NCI-H69 (cell line): ENCODE measurements at places on chromosomes 16 and 17.

DNA sequence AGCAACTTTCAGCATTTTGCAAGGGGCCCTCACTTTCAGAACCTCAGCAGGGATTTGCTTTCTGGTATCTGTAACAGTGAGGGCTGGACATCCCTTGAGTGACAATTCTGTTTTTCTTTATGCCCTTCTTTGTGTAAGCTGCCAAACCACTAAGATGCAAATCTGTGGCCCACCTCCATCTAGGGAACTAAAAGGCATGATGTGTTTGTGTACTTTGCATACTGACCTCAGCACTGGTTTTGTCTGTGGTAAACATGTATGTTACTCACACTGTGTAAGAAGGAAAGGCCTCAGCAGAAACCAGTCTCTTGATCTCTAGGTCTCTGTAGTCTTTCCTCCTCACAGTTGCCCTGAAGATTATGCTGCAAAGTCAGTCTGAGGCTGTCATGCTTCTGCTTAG is 396.6 kb upstream of the DYNLRB2 start:
- no peak for DNase-seq

GRCh38 chr17:69430488-69430887 is 16.0 kb downstream of the MAP2K6 start:
- no peak for DNase-seq

DNA sequence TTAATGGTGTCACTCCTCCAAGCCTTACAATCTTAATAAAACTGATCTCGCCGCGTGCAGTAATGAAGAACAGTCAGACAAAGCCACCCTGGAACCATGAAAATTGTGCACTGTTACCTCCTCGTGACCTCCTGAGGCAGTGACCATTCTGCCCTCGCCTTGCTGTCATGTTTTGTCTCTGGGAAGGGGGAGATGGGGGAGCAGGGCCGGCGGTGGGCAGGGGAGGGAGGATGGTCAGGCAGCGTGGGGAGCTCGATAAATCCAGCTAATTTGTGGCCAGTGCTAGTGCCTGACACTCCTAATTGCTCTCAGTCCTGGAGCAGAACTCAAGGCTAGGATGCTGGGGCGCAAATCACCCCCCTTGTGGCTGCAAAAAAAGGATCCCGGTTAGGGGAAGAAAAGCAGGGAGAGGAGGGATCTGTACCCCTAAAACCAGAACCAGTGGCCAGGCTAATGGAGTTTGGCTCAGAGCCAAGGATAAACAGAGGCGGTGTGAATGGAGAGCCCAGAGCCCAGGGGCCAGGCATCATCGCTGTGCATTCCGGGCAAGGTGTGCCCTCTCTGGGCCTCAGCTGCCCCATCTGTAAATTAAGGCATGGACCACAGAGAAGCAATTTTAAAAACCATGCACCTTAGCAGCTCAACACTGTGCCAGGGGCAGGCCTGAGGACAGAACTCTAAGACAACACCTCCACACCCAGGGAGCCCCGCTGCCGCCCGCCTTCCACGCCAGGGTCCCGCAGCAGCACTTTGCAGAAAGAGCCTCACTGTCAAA is 113.3 kb downstream of the ZNF423 start:
- DNase-seq = no peak

GRCh38 chr16:69613378-69614154 is 47.8 kb downstream of the NFAT5 start:
- DNase-seq = peak; percentile 6

- no peak for DNase-seq
Measured at GRCh38 chr16:76862901-76863300, 328.1 kb upstream of the MON1B start.

DNA sequence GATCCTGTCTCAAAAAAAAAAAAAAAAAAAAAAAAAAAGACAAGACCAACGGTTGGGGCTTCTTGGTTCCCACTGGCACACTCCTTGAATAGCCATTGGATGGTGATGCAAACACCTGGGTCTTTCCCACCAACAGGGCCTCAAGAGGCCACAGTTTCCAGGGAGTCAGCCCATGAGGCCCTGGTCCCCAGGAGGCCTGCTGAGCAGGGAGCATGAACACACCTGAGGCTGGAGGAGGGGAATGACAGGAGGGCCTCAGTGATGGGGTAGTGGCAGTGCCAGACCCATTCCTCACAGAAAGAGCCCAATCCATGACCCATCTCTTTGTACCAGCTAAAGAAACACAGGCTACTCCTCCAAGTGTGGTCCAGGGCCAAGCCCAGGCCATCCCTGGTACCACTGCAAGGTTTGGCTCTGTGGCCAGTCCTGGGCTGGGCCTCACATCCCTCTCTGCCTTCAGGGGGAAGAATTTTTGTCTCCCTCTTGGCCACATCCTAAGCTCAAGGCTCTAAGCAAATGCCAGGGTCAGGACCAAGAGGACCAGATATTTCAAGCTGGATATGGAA is 13.9 kb downstream of the ARL2BP start:
- no peak for DNase-seq

DNA sequence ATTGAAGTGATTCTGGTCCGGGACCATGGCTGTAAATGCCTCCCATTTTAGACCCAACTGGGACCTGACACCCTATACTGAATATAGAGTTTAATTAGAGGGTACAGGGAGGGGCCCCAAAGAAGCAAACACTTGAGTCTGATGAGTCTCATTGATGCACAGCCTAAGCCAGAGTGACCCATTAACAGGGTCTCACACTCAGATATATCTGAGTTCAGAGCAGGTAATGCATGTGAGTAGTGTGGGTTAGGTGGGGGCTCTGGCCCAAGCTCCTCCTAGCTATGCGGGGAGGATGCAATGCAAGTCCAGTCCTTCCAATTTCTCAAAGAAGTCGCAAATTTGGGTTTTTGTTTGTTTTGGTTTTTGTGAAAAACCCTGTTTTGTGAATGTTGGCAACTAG is 17.1 kb upstream of the MARCHF10 start:
- no peak for DNase-seq

GRCh38 chr17:69402052-69402451 is 12.4 kb upstream of the MAP2K6 start:
- DNase-seq = no peak

DNA sequence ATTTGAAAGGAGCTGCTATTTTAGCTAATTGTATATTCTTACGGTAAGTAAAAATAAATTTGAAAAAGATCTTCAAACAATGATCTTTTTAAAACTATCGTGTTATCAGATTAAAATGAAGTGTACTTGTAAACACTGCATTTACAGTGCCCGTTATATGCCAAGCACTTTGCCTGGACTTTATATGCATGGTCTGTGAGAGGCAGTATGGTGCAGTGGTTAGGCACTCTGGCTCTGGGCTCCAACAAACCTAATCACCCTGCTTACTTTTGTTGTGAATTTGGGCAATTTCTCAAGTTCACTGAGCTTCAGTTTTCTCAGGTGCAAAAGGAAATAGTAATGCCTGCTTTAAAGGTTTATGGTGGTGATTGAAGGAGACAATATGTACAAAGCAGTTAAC is 1.4 kb downstream of the PMP22 start:
- no peak for DNase-seq

DNA sequence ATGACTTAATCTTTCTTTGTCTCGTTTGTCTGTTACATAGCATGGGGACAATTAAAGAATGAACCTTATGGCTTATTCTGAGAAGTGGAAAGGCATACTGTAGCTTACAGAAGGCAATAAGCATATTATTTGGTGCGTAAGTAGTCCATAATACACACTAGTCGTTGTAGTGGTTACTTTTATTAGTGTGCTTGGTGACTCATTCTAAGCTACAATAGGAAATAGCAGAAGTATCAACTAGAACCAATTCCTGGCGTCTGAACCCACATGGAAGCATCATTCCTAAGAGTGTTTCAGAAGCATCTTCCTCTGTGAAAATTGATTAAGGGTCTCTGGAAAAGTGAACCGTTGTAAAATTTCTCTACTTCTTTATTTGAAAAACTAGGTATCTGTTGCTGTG is 777.8 kb upstream of the EEF2KMT start:
- DNase-seq = no peak

DNA sequence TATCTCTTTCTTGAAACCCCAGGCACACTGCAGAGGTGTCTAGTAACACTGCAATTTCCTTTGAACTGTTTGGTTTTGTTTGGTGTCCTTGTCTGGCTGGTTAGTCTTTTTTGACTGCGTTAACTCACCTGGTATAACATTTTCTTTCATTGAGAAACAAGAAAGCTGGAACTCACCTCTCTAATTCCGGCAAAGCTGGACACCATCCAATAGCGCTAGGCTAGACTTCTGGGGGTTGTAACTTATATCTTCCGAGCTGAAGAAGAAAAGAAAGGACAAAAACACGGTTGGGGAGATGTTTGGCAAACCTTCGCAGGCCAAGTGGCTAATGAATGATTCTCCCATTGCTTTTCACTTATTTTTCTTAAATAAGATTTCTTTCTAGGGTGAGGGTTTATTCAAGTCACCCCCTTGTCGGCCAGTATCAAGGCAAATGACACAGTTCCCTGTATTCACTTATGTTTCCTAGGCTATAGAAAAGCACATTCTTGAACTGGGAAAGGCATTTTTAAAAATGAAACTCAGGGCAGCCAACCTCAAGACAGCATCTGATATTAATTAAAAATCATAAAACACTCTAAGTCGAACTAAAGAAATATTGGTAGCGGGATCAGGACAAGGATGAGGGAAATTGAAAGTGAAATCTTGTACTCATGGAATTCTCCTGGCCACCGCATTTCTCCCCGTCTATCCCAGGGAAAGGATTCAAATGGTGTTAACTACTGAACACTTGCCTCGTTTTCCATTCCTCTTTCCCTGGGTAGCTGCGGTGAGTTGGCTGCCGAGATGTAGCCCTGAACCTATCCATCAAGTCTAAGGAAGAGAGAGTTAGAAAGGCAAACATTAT is 95.9 kb upstream of the ZFHX3 start:
- no peak for DNase-seq

DNA sequence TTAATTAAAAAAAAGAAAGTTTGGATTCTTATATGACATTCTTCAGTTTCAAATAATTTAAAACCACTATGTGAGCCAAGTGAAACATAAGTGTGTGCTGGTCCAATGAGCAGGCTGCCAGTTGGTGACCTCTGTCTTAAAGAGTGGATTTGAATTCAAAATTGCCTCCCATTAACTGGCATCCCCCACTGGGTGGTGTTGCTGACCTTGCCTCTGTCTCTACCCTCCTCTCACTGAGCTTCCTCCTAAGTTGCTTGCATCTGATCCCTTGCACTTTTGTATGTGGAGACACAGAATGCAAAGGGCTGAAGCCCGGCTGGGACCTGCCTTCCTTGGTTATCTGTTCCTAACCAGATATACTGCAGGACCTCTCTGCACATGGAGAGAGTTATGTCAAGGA is 160.6 kb downstream of the CYLD start:
- no peak for DNase-seq

DNA sequence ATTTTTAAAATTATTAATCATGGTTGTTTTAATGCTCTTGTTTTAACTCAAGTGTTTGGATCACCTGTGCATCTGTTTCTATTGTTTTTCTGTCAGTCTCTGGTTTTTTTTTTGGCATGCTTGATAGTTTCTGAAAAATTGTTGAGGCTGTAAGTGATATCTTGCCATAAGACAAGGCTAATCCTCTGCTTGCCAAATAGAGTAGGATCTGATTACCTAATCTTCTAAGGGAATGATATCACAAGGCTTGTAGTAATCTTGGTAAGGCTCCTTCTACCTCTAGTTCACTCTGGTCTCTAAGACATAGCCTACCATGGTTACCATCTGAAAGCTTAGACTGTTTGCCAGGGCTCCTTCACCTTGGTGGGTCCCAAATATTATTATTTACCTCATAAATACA is 81.0 kb downstream of the ATF7IP2 start:
- no peak for DNase-seq

DNA sequence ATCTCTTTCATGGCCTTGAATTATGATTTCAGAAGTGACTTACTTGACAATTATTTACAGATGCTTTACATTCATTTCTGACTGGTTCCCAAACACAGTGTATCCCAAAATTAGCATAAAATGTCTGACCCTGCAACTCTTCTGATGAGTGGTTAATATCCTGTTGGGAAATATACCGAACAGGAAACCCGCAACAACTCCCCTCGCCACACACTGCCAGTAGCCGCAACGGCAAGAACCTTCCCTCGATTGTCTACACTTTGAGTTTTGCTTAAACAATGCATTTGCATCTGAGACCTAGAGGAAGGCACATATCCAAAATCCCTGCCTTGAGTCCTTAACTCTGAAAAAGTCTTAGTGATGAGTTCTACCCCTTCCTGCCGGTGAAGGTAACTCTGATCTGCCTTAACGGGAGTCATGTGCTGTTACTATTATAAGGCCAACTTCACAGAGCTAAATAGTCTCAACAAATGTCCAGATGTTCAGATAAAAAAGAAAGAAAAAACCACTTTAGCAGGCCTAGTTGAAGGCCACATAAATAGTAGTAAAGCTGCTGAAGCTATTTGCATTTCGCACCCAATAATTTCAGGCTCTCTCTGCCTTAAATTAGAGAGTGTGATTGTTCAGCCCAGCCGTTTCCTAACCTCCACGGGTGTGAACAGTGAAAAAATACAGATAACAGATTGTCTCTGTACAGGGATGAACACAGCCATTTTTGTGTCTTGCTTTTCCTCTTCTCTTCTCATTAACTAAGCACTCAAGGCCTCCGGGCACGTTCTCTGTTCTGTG is 321.1 kb downstream of the HS3ST3B1 start:
- peak; percentile 65 for DNase-seq

DNA sequence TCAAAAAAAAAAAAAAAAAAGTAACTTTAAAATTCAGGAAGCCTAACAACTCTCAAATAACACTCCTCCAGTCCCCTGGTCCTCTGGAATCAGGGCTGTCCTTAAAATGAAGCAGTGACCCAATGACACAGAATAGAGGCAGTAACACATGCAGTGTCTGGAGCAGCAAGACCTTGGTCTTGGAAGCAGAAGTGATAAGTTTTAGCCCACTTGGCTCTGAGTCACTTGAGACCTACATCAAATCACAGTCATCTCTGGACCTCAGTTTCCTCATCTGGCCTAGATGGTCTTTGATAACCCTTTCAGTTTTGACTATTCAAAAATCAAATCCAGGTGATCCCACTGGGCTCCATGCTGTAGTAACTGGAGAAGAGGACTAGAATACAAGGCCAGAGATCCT is 39.0 kb downstream of the LYRM1 start:
- no peak for DNase-seq

DNA sequence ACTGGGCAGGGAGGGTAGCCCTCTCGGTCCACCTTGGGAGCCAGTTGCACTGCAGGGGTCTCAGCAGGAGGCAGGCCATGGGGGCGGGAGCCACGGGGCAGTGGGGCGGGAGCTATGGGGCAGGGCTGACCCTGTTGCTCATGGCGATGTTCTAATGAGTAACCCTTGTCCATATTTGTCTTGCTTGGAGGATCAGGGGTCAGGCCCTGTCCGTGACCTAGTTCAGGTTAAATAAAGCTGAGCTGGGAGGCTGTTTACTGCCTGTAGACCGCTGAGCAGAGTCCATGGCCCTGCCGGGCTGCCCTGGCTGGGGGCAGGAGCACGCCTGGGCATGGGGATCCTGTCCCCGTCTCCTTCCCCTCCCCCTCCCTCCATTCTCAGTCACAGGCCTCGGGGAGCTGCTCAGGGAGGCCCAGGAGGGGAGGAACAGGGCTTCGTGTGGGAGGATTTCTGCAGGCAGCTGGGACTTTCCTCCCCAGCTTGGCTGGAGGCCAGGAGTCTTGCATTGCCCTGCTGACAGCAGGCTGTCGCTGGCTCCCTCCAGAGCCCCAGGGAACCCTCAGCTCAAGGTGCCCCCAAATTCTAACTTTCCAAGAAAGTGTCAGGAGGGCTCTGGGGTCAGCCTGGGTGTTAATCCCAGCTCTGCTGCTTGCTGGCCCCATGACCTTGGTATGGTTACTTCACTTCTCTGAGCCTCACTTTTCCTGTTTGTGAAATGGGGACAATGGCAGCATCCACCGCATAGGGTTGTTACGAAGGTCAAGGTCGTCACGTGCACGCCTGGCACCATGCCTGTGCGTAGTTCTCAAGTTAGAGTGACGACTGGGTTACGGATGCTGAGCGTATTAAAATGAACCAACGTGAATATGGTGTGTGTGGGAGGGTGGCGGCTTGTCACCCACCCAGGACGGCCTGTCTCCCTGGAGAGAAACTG is 6.1 kb upstream of the SERPINF2 start:
- DNase-seq = peak; percentile 28
